ENCODE measurements at places on chromosomes 2 and 18.

- no peak for DNase-seq
These were observed 700.8 kb downstream of the RNF144A start for GRCh38 chr2:7618031-7618430.

DNA sequence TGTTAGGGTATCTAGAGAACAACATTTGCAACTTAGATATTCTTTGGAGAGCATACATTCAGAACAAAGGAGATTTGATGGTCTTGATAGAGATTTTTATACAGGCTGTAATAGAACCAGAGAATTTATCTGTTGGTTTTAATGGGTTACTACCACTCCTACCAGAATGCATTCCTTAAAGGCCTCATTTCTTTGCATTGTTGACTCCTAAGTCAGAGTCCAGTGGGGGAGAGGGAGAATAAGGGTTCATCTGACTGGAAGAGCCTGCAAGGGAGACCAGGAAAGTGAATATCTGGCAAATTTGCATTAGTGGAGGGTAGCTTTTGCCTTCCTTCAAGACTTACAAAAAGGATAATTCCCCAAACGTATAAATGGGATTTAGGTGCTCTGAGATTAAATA lies 29.7 kb downstream of the AGPS start:
- DNase-seq, result no peak

DNA sequence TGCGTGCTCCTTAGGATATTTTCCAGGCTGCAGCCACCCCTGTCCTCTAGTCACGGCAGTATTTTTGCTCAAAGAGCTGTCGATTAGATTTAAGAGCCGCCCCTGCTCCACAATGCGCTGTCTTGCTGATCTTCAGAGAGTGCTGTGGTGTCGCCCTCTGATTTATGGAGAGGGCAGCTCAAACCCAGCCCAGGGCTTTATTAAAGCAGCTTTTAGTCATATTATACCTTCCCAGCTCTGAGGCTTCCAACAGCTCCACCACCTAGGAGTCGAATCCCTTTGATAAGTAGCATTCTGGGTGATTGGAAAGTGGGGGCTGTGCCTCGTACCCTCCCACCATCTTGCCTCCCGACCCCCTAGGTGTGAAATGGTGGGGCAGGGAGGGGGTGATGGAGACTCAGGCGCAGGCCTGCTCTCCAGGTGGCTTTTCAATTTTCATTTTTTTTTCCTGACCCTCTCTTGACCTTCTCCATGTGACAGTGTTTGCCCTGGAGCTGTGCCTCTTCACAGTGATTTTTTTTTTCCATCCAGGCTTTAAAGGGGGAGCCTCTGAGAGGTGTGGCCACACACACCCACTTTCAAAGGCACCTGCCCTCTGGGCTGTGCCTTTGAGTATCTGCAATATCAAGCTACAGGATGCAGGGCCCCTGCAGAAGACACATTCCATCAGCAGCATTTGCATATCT lies 53.1 kb upstream of the NRP2 start:
- DNase-seq, result no peak

DNA sequence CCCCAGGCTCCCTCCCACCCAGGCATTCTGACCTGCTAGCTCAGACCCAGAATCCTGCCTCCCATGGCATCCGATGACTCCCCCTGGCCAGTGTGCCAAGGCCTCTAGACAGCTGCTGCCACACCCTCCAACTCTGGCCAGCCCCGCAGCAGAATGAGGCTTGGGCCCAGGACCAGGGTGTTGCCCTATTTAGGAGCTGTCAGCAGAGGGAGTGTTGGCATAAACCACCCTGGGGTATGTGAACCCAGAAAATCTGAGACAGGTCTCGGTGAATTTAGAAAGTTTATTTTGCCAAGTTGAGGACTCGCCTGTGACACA lies 134.3 kb downstream of the KLHL29 start:
- DNase-seq, result no peak

DNA sequence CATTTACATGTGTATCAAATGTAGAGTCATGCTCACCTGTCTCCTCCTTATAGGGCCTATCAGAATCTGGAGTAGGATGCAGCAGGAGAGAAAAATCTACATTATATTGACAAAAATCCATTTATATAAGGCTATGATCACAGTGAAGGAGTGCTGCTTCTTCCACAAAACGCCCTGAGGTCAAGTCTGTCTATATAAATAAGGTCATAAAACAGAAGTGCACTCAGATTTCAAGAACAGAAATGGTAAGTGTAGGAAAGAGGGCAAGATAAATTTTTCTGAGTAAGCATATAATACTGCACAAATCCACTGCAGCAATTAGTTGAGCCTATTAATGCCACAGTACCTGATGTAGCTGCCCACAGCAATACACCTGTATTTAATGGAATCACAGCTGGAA lies 51.8 kb downstream of the COL5A2 start:
- no peak for DNase-seq

- DNase-seq, result no peak
These were observed 64.7 kb upstream of the HAAO start for GRCh38 chr2:42856891-42857632.

DNA sequence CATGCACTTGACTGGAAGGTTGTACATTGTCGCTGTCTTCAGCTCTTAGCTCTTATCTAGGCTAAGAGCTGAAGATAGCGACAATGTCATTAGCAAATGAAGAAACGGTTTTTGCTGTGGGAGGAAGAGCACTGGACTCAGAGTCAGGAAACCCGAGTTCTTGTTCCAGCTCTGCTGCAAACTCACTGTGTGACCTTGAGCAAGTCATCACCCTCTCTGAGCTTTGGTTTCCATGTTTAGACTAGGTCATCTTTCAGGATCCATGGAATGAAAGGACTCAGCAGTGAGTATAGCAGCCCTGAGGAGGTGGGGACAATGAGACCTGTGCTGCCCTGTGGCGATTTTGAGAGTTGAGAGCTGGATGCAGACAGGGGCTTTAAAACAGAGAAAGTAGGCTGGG lies 85.3 kb downstream of the ASAP2 start:
- DNase-seq, result no peak

DNA sequence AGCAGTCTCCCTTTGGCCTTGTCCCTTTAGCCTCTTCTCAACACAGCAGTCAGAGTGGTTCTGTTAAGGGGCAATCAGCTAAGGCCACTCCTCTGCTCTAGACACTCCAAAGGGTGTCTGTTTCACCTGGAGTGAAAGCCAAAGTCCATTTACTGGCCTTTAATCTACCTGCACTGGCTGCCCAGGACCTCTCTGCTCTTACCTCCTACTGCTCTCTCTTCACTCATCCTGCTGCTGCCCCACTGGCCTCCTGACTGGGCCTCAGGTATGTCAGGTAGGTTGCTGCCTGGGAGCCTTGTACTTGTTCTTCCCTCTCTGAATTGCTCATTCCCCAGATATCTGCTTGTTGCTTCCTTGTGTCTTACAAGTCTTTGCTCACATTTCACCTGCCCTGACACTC lies 68.2 kb downstream of the PIKFYVE start:
- DNase-seq, result no peak

GRCh38 chr2:5537180-5537688 lies 154.9 kb upstream of the SOX11 start:
- no peak for DNase-seq

DNA sequence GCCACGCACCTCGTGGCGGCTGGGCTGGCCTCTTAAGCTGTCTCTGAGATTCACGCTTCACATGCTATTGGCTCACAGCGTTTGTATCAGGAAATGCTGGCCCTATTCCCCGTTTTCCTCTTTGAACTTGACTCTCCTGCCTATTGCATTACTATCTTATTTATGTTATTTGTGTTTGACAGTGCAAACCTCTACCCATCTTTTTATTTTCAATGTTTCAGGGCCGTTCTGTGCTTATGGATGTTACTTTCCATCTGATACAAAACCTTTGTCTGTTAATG lies 149.9 kb upstream of the TWIST2 start:
- no peak for DNase-seq

DNA sequence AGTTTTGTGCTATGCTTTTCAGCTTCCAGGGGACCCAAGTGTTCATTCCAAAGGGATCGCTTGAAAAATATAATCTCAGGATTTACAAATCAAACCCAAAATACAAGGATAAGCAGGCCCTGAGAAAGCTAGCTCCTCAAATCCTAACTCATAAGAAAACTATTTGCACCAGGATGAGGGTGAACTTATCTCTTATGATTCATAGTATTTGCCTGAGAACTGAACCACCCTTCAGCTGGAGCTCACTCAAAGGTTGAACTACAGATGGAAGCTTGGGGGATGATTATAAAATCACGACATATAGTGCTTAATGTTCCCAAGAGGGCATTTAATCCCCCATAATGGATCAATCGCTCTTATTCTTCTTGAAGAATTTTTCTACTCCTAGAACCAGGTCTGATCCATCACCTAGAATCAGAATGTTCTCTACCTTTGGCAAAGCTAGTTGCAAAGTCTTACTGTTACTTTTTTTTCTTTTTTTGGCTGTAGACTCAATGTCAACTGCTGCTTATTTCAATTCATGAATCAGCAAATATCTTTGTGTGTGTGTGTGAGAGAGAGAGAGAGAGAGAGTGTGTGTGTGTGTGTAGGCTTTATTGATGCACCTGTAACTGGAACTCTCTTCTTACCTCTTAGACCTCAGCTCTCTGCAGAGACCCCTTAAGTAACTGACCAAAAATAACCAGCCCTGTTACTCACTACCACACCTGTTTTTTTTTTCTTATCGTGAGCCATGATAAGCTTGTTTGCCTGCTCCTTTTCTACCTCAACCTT lies 44.8 kb downstream of the ARL4C start:
- DNase-seq, result no peak

GRCh38 chr18:41687138-41687537 lies 267.9 kb upstream of the PIK3C3 start:
- DNase-seq, result no peak

DNA sequence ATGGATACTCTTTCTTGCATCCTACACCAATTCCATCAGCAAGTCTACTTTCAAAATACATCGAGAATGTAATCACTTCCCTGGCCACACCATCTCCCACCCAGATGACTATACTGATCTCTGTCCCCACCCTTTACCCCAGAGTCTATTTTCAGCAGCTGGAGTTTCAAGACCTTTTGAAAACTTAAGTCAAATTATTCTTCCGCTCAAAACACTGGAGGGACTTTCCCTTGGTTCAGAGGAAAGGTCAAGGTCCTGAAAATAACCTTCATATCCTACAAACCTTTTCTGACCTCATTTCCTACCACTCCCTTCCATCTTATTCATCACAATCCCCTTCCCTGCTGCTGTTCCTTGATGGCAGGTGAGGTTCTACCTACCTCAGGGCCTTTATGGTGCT lies 58.8 kb upstream of the LYPD6 start:
- DNase-seq, result no peak

DNA sequence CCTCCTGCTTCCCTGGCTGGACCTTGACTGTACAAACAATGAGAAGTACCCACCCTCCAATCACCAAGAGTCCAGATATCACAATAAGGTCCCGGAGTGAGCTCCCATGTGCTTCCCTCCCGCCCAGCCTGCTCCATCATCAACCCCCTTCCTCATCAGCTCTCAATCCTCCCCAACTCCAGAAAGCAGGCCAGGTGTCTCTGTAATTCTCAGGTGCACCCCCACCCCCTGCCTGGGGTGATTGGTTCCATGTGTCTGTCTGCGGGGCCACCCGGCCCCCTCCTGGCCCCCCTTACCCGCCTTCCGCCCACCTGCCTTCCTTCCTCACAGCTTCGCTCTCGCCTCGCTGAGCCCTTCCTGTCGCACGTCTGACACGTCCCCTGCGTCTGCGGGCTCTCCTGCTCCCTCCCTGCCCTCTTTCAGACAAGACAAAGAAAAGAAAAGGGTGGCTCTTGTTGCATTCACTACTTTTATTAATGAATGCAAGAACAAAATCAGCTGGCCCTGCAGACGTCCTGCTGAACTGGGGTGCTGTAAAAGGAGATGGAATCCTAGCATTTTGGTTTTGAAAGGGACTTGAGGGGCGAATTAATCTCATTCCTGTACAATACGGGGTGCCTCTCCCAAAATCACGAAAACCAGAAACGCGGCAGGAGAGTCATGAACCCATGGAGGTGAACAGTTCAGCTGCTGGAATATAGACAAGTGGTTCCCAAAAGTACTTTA lies 26.5 kb upstream of the IGFBP2 start:
- DNase-seq, result no peak

DNA sequence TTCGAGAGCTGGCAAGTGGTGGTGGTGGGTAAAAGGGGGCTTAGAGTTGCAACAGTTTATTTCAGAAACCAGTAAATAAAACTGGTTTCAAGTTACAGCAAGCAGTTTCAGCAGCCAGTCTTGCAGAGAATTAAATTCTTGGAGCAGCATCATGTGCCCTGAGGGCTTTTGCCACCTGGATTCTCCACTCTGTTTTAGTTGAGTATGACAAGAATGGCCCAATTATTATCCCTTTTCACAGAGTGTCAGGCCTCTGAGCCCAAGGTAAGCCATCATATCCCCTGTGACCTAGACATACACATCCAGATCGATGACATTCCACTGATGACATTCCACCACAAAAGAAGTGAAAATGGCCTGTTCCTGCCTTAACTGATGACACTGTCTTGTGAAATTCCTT lies 72.8 kb upstream of the FANCL start:
- no peak for DNase-seq

GRCh38 chr2:68403199-68403644 lies 38.1 kb downstream of the PLEK start:
- DNase-seq, result no peak

DNA sequence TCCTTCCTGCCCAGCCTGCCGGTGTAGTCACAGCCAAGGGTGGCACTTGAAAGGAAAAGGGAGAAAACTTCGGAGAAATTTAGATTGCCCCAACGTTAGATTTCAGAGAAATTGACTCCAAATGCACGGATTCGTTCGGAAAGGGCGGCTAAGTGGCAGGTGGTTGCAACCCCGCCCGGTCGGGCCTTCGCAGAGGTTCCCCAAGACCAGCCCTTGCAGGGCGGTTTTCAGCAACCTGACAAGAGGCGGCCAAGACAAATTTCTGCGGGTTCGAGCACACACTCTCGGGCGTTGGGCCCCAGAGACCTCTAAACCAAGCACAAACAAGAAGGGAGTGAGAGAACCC lies 4.8 kb downstream of the ONECUT2 start:
- DNase-seq, result no peak

GRCh38 chr2:21812766-21813165 lies 689.0 kb downstream of the TDRD15 start:
- no peak for DNase-seq

GRCh38 chr2:156563994-156564753 lies 128.0 kb downstream of the GPD2 start:
- no peak for DNase-seq

- peak; percentile 72 for DNase-seq
These were observed 1.1 kb upstream of the SNED1 start for GRCh38 chr2:240997141-240997855.

GRCh38 chr2:238895891-238896600 lies 48.2 kb downstream of the TWIST2 start:
- peak; percentile 89 for DNase-seq

GRCh38 chr2:190854726-190855125 lies 25.9 kb upstream of the GLS start:
- DNase-seq, result no peak

- DNase-seq, result peak; percentile 57
These were observed 110.3 kb downstream of the PDCL3 start for GRCh38 chr2:100673115-100673514.

DNA sequence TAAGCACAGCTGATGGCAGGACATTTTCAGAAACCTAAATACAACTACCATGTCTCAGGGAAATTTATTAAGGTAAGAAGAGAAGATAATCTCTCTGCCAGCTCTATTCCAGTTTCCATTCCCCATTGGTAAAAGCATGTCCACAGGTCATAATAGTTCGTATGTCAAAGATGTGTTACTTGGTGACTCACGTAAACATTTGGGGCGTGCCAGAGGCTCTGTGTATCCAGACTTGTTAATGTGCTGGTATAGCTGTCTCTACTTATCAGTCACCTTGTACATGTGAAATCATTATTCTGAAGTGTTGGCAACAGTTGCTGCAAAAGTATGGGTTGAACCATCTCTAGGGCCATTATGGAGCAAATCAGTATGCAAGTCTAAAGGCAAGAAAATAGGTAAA lies 1345.1 kb downstream of the SUCLG1 start:
- no peak for DNase-seq
